ENCODE measurements at places on chromosomes 3 and 15.

DNA sequence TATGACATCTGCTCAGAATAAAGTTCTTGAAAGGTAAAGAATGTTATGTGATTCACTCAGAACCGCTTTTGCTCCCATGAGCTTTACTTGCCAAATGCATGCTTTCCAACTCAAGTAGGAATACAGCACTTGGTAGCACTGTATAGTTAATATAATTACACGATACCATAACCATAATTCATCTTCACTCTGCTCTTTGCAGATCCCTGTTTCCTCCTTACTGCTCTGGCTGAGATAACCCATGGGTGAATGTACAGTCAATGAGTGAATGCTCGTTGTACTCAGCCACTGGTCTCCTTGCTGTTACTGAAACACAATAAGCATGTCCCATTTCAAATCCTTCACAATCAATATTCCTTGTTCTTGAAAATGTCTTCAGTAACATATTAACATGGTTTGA, 550.0 kb downstream of the FGF12 start:
- no peak for DNase-seq

GRCh38 chr15:66170042-66170441, 83.5 kb downstream of the MEGF11 start:
- DNase-seq = no peak

DNA sequence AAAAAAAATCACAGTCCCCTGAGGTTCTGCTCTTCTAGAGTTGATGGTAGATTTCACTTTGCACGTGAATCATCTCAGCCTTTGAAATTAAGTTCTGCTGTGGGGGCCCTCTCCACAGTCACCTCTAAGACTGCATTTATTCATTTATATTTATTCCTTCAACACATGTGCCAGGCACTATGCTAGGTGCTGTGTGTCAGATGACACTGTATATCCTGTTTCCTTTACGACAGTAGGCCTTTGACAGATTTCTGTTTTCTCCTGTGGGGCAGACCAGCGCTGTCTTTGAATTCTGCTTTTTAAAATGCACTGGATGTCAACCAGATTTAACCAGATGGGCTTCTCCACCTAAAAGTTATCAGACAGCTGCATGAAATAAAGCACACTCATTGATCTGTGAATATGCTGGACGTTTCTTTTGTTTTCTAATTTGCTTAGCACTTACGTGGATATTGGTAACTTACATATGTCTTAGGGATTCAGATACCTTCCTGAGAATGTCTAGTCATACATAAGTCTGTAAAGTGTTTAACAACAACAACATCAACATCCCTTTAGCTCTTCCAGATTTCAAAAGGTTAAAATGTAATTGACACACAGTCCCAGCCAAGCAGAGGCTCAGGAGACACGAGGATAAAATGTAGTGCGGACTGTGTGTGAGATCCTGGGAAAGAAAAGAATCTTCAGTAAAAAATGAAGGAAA, 525.5 kb upstream of the MCTP2 start:
- DNase-seq = no peak

DNA sequence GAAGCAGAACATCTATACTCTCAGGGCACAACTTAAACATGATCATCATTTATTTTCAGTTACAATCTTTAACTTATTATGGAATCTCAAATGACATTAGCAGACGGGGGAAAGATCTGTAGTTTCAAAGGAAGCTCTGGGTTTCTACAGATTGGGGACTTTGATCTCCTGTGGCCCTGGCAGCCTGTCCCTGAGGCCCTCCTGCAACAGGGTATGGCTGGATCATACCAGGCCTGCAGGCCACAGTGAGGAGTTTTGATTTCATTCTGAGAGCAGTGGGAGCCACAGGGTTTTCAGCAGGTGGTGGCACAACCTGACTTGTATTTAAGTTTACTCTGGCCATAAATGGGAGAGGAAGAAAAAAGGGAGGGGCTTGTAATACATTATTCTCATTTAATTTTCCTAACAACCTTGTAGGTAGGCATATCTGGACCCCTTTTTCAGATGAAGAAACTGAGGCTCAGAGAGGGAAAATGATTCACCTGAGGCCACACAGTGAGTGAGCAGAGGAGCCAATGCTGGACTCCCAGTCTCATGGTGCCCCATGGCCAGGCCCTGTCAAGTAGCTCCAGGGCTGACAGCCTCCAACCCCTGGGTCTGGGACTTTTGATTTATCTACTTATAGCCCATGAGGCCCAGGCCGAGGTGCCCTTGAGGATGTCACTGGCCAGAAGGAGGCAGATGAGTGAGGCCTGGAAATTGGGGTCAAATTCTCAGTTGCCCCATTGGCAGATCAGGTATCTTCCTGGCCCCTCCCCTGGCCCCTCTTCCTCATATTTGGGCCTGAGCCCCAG, 71.0 kb downstream of the ATP2B2 start:
- no peak for DNase-seq

GRCh38 chr3:9503283-9503682, 50.3 kb downstream of the LHFPL4 start:
- DNase-seq = no peak

DNA sequence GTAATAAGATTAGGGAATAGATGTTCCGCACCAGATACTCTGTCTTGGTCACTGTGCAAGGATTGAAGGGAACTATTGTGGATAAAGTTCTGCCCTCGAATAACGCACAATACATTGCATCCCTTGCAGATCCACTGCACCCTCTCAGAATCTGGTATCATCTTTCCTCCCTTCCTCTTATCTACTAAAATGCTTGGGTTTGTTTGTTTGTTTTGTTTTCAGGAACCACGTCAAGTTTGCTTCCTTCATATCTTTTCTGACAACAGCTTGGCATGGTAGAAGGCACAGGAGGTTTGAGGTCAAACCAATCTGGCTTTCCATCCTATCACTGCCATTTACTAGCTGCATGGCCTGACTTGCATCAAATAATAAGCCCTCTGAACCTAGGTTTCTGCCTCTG, 2.0 kb upstream of the FSTL1 start:
- DNase-seq = no peak

- DNase-seq = no peak
These were observed 273.4 kb upstream of the NSMCE3 start for GRCh38 chr15:29542994-29543393.

GRCh38 chr3:98008855-98009254, 26.3 kb downstream of the GABRR3 start:
- no peak for DNase-seq

DNA sequence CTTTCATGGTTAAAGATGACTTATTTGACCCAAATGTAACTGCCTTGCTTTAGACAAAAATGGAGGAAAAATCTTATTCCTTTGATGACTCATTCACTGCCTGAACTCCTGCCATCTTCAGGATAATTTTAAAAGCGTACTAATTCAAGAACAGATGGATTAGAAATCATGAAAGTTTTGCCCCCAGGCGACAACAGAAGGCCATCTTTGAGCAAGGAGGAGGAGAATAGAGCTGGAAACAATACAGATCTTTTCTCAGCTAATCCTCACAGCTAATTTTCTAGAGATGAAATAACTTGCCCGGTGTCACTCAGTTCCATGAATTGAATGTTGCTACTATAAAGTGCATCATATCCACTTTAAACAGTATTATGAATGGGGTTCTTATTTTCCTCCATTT, 324.7 kb upstream of the RARB start:
- DNase-seq = no peak

- no peak for DNase-seq
These were observed 52.8 kb upstream of the SLC6A11 start for GRCh38 chr3:10763248-10763620.

- DNase-seq = peak; percentile 43
These were observed 3.7 kb downstream of the PBRM1 start for GRCh38 chr3:52682016-52682415.

DNA sequence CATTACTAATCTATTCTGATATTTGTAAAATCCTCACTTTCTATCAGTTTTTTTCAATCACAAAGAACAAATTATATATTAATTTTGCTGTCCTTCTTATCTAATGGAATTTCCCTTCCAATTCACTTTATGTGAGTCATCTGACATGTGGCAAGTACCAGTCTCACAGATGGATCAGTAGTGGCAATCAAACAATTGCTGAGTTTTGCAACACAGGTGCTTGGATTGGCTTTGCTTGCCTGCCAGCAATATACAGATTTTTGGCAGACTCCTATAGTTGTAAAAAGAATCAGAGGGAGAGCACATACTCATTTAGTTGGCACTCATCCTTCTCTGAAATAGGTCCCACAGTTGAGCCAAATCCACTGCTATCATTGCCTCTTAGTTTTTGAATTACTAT, 83.7 kb downstream of the BCHE start:
- no peak for DNase-seq

- DNase-seq = no peak
These were observed 114.4 kb downstream of the NTRK3 start for GRCh38 chr15:88142121-88142520.

DNA sequence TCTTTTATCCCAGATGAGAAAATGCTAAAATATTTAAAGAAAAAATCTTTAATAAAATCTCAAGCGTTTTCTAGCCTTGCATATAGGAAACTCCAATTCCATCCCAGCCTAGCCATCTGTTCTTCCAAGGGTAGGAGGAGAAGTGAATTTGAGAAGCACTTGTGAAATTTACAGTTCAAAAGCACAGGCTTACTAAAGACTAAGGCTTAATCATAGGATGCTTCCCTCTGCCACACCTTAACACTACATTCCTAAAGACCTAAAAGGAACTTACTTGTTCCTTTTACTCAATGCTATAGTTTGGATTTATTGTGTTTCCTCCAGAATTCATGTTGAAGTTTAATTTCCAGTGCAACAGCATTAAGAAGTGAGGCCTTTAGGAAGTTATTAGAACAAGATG, 764.8 kb upstream of the CADM2 start:
- no peak for DNase-seq

DNA sequence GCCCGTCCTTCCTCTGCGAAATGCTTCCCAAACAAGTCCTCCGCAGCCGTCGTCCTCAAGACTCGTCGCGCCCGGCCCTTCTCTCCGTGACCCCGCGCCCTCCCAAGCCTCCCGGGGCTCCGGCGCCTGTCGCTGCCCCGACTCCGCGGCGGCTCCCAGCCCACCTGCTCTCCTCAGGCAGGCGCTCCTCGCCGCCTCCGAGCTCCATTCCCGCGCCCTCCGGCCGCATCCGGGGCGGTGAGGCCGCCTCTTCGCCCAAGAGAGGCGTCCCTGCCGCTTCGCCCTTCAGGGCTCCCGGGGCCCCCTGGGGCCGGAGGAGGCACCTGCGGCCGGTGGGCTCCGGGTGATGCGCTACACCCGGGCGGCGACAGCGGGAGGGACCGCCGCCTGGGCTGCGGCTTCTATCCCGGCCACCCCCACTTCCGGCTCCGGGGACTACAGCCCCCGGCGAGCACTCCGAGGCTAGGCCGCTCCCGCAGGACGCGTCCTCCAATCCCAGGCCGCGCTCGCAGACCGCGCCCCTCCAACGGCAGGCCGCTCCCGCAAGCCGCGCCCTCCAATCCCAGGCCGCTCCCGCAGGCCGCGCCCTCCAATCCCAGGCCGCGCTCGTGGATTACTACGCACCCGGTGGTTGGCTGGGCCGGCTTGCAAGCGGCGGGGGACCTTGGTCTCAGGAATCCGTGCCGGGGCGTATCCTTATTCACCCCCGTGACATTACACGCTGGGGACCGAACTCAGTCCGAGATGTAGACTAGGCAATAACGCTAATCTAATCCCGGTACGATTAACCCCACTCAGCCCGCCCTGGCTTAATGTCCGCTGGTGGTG, at the start of gene RUBCN:
Gene RUBCN (minus strand): TSS at position 414 of the 828 bp plus-strand sequence. CDS start 185 bp downstream, at position 229.
- peak; percentile 76 for DNase-seq

All from fibroblast of skin of left biceps (primary cell).